Stimulated activated CD4-positive, alpha-beta T cell treated with anti-CD3 and anti-CD28 coated beads, Interleukin-12 subunit alpha, Interleukin-12 subunit beta, amount 100 ng/mL, for 4 hours (primary cell): ENCODE measurements at places on chromosomes 1 and 21.
A peak's percentile ranks its signal among the peaks of the same experiment; 100 is the strongest.

GRCh38 chr1:226942392-226942791 lies 2.3 kb downstream of the COQ8A start:
- DNase-seq = no peak

GRCh38 chr1:165598676-165599059 lies 32.4 kb upstream of the MGST3 start:
- no peak for DNase-seq

- DNase-seq = no peak
Observed at GRCh38 chr1:208110296-208110695, 133.9 kb downstream of the PLXNA2 start.

DNA sequence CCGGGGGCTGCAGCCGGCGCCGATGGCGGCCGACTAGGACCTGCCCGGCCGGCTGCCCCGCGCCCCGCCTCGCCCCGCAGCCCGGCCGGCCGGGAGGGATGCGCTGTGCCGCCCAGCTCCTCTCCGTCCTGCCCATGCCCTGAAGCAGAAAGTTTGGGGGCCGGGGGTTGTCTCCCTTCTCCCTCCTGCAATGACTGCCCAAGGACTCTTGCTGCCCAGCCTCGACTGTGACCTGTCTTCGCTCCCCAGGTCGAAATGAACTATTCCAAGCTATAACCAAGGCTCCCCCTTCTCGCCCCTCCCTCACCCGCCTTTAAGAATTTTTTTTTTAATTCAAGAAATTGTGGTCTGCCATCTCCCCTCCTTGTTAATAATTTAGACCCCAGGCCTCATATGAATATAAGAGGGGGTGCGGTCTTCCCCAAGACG lies 361 bp downstream of the TMCC2 start:
- DNase-seq = no peak

- DNase-seq = no peak
Observed at GRCh38 chr21:39022035-39022434, 161.2 kb downstream of the PSMG1 start.

GRCh38 chr1:165487921-165488320 lies 43.0 kb upstream of the RXRG start:
- DNase-seq = no peak

DNA sequence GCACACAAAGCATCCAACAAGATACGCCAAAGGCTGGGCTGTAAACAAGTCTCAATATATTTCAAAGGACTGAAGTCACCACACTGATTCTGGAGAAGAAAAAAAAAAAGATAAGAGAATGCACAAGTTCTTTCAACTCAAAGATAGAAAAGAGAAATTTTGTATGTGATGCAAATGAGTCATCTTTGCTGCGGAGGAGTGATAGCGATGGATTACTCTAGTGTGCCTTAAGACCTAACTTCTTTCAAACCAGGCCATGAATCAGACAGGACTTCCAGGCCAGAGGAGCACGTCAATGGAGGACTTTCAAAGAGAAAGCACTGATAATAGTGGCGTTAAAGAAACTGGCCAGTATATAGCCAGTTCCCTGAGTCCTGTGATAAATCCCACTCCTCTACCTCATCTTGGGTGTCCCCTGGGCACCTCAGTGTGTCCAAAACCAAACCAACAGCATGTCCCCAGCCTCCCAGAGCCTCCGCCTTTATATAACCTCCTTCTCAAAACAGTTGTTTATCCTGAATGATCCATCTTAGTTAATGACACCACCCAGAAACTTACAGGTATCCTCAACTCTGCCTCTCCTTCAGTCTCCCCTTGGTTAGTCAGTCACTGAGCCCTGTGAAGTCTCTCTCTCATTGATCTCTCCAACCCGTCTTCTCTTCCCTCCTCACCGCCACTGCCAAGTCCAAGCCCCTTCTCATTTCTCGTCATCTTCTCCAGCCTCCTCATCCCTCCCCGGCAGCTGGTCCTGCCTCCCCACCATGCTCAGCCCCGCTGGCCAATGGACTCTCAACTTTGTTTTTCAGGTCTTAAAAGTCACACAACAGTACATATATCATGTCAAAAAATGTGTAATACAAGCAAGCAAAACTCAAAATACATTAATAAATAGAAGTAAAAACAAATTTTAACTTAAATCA lies 47.2 kb upstream of the IFFO2 start:
- DNase-seq = no peak

DNA sequence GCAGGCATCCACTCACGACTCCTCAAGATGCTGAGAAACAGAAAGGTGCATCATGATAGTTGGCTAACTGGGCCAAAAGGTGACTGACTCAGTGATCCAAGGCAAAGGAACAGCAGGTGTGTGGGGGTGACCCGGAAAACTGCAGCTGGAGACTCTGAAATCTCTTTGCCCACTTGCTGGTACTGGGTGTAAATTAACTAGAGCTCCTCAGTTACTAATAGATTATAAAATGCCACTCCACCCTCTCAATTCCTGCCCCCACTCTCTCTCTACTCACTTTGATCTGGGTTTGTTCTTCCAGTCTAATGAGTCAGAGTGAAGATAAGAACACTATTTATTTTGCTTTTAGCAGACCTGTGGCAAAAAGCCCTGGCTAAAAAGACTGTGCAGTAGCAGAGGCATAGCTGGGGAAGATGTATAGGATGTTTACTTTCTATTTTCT lies 7.2 kb upstream of the PIGC start:
- no peak for DNase-seq

DNA sequence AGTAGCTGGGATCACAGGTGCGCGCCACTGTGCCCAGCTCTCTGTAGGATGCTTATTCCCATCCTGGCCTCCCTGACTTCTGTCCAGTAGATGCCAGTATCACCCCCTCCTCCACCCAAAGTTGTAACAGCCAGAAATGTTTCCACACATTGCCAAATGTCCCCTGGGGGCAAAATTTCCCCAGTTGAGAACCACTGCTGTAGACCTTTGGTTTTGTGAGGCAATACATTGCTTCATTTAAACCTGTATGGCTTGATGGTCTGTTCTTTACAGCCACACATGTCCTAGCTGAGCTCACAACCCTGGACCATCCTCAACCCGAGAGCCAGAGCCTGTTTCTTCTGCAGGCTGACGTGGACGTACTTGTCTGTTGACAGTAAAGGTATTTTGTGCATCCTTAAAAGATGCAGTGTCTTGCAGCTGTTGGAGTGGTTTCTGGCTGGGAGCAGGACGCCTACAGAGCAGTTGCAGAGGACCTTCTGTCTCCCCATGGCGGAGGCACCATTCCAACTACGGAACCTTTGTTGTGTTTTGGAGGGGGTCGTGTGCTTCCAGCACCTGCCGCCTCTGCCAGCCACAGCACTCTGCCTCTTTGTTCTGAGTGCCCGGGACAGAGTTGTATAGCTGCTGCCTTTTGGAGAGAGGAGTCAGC lies 26.6 kb downstream of the DOP1B start:
- no peak for DNase-seq

GRCh38 chr1:197438010-197438790 lies 170.1 kb downstream of the CRB1 start:
- no peak for DNase-seq

- no peak for DNase-seq
Observed at GRCh38 chr1:67150931-67151330, 15.3 kb upstream of the IL23R start.

DNA sequence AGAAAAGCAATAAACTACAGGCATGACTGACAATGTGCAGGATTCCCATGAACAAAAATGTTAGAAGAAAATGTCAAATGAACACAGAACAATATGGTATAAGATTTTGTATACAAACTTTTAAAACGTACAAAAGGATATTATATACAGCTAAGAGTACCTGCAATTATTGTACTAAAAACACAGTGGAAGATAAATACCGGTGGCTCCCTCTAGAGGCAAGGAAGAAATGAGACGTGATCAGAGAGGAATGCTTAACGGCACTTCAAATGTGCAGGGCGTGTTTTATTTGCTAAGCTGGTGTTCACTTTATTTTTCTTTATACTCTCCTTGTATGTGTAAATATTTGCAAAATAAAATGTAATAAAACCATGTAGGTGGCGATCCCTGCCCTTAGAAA lies 191.8 kb upstream of the SAMSN1 start:
- DNase-seq = peak; percentile 4

DNA sequence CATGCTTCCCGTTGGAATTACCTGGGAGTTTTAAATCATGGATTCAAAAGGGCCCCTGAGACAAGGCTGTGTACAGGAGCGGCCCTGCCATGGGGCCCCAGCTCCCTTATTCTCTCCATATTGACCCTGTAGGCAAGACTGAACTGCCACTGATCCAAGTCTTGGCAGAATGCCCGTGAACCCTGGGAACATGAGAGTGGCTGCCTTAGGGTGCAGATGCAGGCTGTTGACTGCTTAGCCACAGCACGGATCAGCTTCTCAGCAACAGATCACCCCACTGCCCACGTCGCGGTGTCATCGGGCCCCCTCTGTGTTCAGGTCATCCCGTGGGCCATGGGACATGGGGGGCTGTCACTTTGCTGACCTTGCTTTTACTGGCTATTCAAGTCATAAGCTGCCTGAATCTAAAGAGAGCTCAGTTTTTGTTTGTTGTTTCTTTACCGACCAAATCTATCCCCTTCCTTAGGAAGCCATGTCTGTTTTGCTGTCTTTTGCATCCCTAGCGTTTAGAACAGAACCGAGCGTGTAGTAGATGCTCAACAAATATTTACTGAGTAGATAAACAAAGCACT lies 83.4 kb downstream of the MATN1 start:
- no peak for DNase-seq

GRCh38 chr1:48726557-48727215 lies 50.0 kb downstream of the BEND5 start:
- DNase-seq = no peak

DNA sequence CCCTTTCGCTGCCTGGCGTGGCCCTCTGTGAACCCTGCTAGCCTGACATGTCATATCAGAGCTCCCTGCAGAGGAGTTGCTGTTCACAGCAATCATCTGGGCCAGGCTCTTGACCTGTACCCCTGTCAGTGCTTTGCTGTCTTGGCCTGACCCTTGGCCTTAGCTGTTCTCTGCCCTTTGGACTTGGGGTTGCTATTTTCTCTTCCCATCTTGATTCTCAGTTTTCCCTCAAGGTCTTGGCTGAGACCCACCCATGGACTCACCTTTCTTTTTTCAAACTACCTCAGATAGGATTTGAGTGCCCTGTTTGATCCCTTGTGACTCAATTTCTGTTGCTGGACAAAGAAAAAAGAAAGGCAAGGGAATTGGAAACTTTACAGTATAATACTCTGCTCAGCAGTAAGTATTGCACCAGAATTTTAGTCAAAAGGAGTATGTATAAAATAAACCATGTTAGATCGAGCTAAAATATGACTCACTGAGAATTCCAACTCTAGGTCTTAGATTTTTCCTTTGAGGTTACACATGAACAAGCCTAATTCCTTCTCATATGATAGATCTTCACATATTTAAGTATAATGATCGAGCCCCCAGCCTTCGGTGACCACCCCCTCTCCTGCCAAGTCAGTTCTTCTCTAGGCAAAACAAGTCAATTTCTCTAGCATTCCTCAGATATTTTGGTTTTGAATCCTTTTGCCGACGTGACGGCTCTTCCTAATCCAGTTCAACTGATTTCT lies 110.5 kb downstream of the NGF start:
- DNase-seq = no peak

DNA sequence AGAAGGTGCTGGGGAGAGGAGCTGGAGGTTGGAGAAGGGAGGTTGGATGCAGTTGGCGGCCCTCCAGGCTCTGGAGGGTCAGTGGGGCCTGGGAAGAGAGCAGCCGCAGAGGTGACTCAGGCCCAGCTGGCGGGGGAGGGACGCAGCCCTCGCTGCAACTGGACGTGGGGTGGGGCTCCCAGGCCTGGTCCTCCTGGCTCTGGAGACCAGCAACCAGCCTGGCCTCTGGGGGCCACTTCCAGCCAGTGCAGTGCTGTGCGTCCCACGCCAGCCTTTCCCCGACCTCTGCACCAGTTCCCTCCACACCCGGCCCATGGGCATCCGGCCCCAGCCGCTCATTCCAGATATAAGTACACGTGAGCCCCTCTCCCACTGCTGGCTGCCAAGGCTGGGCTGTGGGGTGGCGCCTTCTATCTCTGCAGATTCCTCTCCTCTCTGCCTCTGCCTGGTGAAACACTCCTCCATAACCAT lies 38.0 kb upstream of the COL18A1 start:
- no peak for DNase-seq

DNA sequence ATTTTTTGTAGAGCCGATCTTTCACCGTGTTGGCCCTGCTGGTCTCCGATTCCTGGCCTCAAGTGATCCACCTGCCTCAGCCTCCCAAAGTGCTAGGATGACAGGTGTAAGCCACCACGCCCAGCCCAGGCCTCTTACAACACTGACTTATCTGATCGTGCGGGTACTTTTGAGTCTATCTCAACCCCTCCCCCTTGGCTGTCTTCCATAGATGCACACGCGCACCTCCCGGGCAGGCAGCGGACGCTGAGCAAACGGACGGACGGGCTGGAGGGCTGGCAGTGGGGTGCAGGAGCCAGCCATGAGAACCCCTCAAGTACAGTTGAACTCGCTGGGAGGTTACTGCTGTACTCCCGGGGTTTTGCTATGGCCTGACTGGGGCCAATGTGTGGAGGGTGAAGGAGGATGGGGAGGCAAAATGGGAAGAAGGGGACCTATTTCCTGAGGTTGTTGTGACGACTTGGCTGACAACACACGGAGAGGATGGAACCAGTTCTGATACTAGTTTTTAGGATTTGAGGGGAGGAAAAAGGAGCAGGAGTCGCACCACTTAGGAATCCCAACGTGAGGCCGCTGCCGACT lies 959 bp downstream of the CD58 start:
- peak; percentile 27 for DNase-seq

DNA sequence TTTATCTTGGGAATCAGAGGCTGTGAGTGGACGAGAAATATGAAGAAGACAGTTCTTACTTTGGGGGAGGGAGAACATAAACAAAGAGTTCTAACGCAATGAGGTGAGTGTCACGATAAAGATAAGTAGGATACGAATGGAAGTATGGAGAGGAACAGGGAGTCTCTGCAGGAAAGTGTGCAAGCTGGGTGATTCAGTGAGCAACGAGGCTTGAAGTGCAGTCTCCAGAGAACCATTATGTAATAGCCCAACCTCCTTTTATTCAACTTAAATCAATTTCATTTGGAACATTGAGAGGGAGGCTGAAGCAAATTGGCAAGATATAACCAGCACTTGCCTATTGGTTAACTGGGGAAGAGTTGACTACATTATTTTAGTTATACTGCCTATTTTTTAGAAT lies 99.3 kb upstream of the PLD5 start:
- no peak for DNase-seq

DNA sequence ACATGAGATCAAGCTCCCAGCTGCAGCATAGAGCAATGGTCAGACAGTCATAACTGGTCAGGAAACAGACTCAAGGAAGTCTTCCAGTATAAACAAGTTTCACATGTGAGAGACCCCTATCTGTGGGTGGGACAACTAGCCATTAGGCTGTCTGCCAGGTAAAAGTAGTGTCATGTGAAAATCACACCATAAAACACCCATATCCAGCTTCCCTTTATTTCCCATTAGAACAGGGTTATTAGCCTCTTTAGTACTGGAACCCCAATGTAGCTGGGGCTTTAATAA lies 426.7 kb downstream of the KCNT2 start:
- DNase-seq = no peak

GRCh38 chr1:116122955-116123757 lies 12.0 kb downstream of the MAB21L3 start:
- no peak for DNase-seq

GRCh38 chr1:155871390-155871789 lies 12.0 kb downstream of the SYT11 start:
- DNase-seq = no peak

GRCh38 chr1:17141441-17142197 lies 22.4 kb upstream of the PADI2 start:
- no peak for DNase-seq
